ENCODE measurements at places on chromosomes 4 and X. TPM values are rescaled to one million over a fixed set of nuclear protein-coding genes. Genes with fewer than 3 reads are reported as not detected.

DNA sequence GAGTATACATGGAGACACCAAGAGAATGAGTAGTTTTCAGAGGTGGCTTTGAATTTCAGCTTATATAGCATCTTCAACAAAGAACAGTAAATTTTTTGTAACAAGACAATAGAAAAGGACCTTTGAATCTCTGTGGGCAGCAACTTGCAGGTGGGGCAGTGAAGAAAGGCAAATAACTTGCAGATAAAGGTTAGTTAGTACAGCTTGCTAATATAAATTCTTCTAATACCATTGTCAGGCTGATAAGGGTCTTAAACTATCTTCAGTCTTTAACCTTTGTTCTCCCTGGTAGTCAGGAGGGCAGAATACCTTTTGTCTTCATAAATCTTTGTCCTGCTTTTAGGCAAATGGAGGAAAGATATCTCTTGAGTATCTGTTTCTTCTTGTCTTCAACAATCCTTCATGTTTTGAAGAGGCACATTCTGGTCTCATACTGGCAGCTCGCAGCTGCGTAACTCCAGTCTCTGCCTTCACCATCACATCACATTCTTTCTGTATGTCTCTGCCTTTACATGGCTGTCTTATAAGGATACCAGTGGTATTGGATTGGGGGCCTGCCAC is 16.0 kb downstream of the ANXA3 start:
- no peak for DNase-seq

Gene PRMT9
- polyA plus RNA-seq, result 4.3 TPM

Gene SLC25A53
- polyA plus RNA-seq, result 2.4 TPM

DNA sequence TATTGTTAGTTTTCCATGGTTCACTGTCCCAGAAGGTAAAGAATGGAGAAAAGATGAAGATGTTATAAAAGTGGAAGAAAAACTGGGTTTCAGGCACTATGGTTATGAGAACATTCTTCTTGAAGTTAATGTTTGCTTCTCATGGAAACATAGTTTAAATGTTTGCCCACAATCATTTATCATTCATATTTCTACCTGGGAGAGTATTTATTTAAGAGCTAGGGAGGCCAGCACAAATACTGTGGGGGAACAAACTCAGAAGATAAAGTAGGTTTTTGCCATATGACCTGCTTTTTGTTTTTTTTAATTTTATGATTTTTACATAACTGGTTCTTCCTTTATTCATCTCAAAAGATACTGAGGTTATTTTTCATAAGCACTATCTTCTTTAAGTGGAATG is 96.8 kb downstream of the GC start:
- no peak for DNase-seq

DNA sequence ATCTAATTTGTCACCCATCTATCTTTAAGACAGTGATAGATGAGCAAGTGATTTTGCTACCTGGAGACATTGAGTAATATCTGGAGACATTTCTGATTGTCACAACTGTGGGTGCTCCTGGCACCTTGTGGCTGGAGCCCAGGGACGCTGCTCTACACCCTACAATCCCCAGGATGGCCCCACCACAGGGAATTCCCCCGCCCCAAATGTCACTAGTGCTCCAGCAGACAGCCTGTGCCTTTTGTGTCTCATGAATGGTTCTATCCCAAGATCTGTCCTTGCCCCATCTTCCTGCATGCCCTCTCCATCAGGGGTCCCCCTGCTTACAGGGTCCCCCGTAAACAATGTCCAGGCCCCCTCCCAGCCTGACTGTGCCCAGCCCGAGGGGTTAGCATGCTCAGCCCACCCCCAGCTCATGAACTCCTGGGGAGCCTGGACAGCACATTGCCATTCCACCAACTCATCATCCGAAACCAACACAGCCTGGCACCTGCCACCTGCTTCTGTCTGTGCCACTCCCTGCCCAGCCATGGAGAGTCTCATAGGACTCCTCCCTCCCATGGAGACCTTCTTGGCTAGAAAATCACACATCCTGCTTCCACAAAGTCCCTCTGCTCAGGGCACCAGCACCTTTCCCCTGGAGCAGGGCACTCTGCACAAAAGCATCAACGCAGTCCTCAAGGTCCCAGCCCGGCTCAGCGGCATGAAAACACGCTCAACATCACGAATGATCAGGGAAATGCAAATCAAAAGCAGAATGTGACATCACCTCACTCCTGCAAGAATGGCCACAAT is 5.7 kb downstream of the P2RY8 start:
- DNase-seq, result no peak

DNA sequence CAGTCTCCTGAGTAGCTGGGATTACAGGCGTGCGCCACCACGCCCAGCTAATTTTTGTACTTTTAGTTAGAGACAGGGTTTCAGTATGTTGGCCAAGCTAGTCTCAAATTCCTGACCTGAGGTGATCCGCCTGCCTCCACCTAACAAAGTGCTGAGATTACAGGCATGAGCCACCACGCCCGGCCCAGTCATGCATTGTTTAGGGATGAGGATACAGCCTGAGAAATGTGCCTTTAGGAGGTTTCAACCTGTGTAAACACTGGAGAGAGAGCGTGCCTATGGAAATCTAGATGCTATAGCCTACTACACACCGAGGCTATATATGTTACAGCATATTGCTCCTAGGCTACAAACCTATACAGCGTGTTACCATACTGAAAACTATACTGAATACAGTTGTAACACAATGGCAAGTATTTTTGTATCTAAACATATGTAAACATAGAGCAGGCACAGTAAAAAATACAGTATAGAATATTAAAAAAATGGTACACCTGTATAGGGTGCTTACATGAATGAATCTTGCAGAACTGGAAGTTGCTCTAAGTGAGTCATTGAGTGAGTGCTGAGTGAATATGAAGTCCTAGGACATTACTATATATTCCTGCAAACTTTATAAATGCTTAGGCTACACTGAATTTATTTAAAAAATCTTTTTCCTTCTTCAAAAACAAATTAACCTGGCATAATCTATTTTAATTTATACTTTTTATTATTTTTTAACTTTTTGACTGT is 588.2 kb upstream of the ADGRL3 start:
- DNase-seq, result peak; percentile 95

DNA sequence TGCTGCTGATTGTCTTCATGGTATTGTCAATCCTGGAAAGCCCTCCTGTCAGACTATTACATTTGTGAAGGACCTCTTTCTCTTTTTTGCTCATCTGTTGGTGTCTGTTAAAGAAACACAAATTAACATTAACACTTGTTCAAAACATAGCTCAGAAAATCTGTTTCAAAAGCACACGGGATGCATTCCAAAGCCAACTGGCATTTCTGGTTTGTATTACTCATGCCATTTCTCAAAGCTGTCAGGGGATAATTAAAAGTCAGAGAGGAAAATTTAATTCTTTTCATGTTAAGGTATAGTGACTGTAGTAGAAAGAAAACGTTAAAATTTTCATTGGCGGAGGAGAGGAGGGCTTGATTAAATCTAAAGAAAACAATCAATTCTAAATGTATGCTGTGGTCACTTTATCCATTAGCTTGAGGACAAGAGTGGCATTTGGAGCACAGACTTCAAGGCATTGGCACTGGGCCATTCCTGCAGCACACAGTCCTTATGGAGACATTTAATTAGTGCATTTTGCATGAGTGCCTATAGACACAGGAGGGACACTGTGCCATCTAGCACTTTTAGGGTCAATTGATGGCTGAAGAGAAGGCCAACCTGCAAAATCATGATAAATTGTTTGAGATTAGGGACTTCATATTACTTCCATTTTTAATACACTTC is 21.2 kb upstream of the GLRA2 start:
- DNase-seq, result peak; percentile 39

DNA sequence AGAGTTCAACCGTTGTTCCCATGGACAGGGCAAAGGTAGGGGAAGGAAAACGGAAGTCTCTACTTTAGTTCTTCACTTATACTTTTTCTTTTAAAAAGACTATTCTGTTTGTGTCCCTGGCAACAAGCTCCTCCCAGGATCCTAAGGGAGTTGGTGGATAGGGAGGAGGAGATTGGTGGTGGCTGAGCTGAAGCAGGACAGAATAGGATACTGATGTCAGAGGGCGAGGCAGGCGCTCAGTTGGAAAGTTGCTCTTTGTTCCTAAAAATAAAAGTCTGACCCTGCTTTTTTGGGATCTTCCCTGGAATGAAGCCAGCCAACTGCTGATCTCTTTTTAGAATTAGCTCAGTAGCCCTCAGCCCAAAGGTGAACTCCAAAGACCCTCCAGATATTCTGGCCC is 104.7 kb downstream of the MGST2 start:
- DNase-seq, result no peak

All from mammary epithelial cell (primary cell).